HFFc6 (cell line): ENCODE measurements at places on chromosomes 13 and 19.

DNA sequence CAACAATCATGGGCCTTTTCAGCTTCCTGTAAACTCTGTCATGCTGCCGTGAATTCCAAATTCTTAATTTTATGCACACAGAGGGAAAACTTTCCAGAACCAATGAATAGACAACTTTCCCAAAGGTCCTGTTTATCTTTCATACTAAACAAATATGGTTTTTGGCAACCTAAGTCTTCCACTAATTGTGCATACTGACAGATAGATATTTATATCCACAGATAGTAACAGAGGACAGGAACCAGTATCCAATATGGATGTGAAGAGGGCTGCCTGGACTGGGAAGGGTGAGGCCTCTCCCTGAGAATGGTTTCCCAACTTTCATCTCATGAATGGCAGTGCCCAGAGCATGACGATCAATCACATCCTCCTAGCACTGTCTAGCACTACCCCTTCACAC, 80.4 kb downstream of the MRPL57 start:
- DNase-seq: no peak

- peak; percentile 41 for DNase-seq
Observed at GRCh38 chr19:11699931-11700794, 38.6 kb downstream of the ZNF823 start.

DNA sequence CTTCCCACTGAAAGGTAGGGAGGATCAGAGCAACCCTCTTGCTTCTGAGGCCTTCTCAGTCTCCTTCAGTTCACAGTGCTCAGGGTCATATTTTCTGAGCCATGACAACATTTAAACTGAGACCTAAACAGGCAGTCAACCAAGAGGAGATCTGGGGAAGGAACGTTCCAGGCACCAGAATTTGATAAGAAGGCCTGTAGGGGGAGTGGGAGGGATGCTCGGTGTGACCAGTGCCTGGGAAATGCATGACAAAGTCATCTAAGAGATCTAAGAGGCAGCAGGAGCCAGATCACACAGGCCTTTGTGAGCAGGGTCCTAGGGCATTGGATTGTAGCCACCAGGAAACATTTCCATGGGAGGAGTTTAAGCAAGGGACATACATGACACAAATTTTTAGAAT, 71.6 kb downstream of the SHISA2 start:
- DNase-seq: peak; percentile 3

- no peak for DNase-seq
Observed at GRCh38 chr13:111122056-111122455, 6.9 kb downstream of the ARHGEF7 start.

DNA sequence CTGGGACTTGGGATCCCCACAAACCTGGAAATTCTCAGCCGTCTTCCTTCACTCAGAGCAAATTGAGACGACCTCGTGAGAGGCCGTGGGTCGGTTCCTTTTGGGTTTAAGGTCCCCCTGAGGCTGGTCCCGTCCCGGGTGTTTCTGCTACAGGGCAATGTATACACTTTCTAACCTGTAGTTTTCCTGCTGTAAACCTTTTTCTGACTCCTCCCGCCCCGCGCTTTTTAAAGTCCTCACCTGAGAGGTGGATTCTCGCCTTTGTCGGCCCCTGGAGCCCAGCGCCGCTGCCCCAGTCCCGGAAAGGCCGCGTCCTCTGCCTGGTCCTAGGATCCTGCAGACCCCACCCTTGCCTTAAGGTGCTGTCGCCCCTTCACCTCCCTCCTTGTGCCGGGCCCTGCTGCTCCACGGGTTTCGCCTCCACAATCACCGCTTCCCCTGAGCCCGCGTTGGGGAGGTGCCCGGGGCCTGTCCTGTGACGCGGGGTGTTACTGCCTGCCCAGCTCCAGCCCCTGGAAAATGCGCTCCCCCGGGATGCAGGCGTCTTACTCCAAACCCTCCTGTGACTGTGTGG, 391 bp downstream of the ZNF761 start:
- DNase-seq: peak; percentile 17

- DNase-seq: no peak
Observed at GRCh38 chr13:114131583-114132418, 622 bp downstream of the RASA3 start.

DNA sequence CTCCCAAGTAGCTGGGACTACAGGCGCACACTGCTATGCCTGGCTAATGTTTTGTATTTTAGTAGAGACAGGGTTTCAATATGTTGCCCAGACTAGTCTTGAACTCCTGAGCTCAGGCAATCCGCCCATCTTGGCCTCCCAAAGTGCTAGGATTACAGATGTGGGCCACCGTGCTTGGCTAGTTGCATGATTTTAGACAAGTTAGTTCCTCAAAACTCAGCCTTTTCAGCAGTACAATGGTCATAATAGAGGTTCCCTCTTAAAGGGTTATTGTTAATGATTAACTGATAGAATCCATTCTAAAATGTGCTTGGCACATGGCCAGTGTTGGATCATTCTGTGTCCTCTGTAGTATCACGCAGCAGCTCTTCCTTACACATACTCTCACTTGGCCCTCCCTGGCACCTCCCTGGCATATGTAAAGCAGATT, 19.5 kb upstream of the IFT88 start:
- DNase-seq: no peak

DNA sequence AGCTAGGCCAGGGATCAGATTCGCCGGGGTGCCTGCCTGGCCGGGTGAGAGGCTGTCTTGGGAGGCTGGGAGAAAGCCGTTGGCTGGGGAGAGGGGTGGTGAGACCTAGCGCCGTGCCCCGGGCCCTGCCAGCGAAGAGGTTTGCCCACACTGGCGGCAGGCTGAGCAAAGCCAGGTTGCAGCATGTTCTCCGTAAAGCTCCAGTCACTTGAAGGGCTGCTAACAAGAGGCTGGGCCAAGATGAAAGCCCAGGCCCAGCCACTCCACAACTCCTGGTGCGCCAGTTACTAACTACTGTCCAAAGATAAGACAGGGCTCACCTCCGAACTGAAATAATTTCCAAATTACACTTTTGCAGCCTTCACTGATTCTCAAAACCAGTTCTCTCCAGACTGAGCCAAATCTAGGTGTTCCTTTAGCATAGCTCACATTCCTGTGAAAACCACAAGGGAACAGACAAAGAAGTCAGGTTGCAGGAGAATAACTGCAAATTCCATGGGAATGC, 16.3 kb downstream of the ELAVL1 start:
- no peak for DNase-seq

DNA sequence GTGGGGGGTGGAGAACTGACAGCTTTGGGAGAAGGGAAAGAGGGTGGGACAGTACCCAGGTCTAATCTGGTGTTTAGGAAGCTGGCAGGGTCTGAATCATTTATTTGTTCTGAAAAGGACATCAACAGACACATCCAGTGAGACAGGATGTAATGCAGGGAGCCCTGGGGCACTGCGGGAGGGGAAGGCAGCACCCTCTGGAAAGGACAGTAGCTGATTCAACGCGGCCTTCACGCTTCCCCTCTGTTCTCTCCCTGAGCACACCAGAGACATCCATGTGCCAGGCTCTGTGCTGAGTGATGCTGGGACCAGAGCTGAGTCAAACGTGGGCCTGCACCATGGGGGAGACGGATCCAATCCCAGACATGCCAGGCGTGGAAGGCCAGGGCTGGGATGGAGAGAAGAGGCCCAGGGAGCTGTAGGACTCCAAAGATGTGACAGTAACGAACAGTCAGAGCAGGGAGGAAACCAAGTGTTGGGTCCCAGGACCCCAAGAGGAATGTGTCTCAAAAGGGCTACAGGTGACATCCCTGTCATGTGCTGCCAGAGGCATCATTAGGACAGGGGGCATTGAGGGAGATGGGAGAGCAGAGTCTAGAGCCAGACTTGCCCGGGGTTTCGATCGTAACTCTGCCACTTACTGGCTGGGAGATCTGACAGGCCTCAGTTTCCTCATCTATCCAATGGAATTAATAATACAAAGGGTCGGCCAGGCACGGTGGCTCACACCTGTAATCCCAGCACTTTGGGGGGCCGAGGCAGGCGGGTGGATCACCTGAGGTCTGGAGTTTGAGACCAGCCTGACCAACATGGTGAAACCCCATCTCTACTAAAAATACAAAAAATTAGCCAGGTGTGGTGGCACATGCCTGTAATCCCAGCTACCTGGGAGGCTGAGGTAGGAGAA, 1.7 kb downstream of the ETFB start:
- peak; percentile 6 for DNase-seq

DNA sequence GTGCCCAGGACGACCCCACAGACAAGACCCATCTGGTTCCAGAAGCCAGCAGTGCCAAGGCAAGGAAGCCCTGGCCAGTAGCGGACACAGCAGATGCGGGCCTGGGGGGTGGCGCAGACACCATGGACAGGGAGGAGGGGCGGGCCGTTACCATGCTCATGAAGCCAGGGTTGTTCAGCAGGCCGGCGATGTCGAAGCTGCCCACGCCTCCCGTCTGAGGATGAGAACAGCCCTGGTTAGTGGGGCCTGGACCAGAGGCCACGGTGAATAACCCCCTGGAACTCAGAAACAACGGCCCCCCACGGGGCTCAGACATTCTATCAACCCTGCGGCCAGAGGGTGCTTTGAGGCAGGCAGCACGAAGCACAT, 21.5 kb upstream of the SLC39A3 start:
- DNase-seq: no peak

DNA sequence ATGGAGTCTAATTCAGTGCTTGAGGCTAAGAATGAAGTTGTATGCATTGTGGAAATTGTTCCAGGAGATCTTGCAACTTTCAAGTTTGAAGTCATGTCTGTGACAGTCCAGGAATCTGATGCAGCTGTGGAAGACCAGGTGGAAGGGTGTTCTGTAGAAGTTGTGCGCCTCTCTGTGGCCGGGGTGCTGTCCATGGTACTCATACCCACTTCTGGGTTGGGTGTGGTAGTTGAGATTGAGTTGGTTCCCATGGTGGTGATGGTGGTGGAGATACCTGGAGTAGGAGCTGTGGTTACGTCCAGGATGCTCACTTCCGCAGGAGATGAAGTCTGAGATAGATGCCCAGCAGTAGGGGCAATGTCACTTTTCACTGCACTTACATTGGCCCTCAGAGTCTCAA, 44.3 kb downstream of the MUC16 start:
- DNase-seq: no peak

DNA sequence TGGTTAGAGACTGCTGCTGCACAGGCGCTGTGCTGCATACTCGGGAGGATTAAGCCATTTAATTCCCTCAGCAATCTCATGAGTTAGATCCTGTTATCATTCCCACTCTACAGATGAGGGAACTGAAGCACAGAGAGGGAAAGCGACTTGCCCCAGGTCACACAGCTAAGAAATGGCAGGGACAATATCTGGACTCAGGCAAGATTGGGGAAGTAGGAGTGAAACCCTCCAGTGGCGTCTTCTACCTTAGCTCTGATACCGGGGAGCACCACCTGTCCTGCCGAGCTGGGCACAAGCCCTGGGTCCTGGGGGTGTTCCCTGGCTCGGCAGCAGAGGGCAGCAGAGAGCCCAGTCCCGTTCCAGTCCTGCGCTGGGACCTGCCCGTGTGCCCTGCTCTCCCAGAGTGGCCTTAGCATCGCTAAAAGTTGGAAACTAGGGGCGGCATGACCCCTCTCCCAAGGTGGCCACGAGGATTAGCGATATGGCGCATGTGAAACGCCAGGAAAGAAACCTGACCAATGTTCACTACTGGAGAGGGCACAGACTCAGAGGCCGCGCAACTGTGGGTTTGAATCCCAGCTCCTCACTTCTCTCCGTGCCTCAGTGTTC, 20.5 kb downstream of the CYTH2 start:
- peak; percentile 39 for DNase-seq

DNA sequence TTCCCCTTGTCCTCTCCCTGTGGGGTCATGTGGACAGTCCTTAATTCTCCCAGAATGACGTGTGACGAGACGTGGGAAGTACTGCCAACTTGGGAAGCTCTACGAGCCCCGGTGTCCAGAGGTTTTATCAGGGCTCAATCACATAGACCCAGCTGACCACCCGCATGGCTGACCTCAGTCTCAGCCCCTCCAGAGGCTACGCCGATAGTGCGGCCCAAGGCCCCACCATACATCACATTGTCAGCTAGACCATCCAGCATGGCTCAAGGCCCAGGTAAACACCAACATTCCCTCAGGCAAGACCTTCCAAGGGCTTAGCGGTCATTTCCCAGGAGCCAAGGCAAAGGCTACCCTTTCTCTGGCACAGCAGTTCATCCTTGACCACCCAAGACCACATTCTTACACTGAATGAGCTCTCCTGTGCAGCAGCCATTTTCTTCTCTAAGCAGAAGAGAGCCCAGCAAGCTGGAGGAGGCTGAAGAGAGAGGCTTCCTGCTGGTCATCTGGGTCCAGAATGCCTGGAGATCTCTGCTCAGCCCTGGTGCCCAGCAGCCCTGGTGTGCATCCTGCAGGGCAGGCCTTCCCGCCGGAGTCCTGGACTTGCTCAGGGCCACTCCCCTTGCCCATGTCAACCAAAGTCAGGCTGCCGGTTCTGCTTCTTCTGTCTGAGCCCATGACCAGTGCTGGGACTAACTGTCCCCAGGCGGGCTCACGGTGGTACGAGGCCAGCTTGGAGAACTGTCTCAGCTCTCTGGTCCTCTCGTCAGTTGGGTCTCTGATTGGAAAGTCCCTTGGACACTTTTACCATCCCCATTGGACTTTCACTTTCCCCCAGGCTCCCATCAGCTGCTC, 7.9 kb upstream of the F10 start:
- DNase-seq: no peak

- DNase-seq: no peak
Observed at GRCh38 chr19:45814851-45815480, at the start of gene RSPH6A. Gene RSPH6A (minus strand): TSS chr19:45815308. CDS start chr19:45815176, 132 bp downstream.
